AG10803 (cell line): ENCODE measurements at places on chromosomes 12 and 14.

DNA sequence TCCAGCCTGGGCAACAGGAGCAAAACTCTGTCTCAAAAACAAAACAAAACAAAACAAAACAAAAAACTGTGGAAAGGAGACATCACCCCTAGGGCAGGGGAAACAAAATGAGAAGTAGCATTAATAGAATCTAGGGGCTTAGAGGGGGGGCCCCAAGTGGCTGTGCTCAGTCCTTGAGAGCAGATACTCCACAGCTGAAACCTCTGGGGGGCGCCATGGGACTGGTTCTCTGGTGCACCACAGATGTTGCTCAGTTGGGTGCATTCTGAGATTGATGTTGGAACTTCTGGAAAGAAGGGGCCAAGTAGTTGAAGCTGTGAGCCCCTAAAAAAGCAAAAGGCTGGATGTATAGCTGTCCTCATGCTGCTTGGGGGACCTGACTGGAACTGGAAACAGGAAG is 11.8 kb upstream of the SYNE2 start:
- DNase-seq = no peak

DNA sequence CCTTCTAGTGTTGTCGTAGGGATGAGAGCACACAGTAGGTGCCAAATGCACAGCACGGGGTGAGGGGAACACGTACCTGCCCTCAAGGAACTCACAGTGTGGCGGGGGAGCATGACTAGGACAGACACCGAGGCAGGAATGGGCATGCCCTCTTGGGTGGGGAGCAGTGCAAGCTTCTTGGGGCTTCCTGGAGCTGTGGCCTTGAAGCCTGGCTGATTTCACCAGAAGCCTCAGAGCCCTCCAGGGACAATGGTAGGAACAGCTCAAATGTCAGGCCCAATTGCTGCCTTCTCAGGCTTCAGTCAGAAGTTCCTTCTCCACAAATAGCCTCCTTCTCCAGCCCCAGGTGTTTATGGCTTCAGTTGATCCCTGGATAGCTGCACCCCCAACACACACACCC is 43.4 kb downstream of the TEAD4 start:
- DNase-seq = no peak

GRCh38 chr12:121861636-121862254 is 3.1 kb upstream of the HPD start:
- peak; percentile 18 for DNase-seq

DNA sequence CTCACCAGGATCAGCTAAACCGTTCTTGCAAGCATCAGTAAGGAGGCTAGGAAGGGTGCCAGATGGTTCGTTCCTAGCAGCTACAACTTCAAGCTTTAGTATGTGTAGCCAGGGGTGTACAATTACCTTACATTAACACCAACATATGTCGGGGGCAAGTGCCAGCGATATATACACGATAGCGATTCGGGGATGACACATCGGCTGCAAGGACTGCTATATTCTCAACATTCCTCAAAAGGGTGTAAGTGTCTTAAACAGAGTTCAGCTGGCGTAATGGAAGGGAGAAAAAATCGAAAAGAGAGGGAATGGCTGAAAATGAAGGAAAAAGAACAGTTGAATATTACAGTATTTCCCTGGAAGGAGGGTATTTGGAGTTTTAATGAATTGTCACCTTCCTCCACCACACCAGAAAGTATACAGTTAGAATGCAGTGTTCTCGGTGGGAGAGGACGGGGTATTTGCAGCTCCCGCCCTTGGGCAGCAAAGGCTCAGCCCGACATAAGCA is 545 bp downstream of the LIMA1 start:
- peak; percentile 47 for DNase-seq

DNA sequence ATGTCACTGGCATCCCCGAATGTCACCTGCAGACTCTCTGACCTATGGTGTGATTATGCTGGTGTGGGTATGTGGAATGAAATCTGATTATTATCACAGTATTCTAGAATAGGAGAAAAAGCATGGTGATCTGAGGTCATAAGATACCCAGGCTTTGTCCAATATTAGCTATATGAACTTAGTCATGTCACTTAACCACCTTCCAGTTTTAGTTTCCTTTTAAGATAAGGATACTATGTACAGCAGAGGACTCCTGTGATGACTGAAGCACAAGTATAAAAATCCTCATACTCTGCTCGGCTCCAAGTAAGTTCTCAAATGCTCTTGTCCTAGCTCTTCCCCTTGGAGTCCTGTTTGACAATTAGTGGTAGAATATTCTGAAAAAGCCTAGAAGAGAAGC is 2.8 kb downstream of the GNS start:
- DNase-seq = no peak

- no peak for DNase-seq
Observed at GRCh38 chr12:117076410-117077372, 22.5 kb downstream of the TESC start.

GRCh38 chr12:22684140-22685118 is 59.5 kb downstream of the ETNK1 start:
- peak; percentile 57 for DNase-seq

GRCh38 chr14:35202195-35202594 is 79.8 kb downstream of the PRORP start:
- no peak for DNase-seq

DNA sequence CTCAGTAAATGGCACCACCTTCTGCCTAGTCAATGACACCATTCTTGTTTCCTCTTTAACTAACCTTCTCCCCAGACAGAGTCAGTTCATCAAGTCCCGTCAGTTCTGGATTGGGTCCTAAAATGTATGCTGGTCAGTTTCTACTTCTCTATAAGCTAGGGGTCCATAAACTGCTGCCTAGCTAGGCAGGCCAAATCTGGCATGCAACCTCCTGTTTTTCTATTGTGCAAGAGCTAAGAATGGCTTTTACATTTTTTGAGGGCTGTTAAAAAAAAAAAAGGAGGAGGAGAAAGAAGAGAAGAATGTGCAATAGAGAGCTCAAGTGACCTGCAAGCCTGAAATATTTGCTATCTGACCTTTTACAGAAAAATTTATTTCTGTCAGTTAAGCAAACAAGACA is 6.4 kb upstream of the TMED10 start:
- DNase-seq = peak; percentile 87

- DNase-seq = no peak
Observed at GRCh38 chr12:128338386-128339125, 71.6 kb downstream of the TMEM132C start.

- DNase-seq = no peak
Observed at GRCh38 chr14:54807428-54807827, 95.2 kb downstream of the GCH1 start.
